Left hindlimb (tissue), 1 donor: ENCODE measurements at places on chromosomes 16 and 17.

DNA sequence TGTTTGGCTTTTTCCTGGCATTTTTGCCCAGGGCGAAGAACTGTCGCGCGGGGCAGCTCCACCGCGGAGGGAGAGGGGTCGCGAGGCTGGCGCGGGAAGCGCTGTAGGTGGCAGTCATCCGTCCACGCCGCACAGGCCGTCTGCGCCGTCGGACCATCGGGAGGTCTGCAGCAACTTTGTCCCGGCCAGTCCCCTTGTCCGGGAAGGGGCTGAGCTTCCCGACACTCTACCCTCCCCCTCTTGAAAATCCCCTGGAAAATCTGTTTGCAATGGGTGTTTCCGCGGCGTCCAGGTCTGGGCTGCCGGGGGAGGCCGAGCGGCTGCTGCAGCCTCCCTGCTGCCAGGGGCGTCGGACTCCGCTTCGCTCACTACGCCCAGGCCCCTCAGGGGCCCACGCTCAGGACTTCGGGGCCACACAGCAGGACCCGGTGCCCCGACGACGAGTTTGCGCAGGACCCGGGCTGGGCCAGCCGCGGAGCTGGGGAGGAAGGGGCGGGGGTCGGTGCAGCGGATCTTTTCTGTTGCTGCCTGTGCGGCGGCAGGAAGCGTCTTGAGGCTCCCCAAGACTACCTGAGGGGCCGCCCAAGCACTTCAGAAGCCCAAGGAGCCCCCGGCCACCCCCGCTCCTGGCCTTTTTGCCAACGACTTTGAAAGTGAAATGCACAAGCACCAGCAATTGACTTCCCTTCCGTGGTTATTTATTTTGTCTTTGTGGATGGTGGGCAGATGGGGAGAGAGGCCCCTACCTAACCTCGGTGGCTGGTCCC, 2.3 kb upstream of the CBX4 start:
- no peak for DNase-seq

- no peak for DNase-seq
Measured at GRCh38 chr16:47949714-47950113, 206.1 kb downstream of the ABCC12 start.

GRCh38 chr17:66466840-66467367, 164.5 kb downstream of the PRKCA start:
- DNase-seq: peak; percentile 52

DNA sequence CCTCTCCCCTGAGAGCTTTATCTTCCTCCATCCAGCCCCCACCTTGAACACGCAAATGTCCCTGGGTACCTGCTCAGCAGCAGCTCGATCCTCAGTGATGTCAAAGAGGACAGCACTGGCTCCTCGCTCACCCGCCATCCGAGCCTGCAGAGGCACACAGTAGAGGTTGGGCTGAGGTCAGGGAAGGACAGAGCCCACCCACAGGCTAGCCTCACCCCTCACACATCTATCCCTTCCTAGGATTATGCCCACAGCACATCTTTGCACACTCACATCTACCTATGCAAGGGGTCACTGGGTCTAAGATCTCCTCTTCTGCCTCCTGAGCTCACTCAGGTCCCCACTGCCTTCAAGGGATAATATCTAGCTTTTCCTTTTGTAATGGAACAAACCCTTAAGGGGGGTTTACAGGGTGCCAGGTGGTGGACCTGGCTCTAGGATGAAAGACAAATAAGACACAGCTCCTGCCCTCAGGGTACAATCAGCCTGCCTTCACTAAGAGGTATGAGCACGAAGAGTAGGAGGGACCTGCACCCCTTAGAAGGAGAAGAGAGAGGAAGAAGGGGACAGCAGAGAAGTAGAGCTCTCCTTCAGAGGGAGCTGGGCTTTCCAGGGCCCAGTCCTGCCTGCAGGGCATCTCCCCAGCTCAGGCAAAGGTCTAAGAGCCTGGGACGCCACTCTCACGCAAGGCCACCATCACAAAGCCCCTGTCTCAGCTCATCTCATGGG, 11.6 kb upstream of the SUPT4H1 start:
- DNase-seq: no peak

GRCh38 chr17:412211-413015, 59.8 kb upstream of the RPH3AL start:
- no peak for DNase-seq

GRCh38 chr17:17028059-17028877, 14.0 kb upstream of the MPRIP start:
- DNase-seq: peak; percentile 77

- no peak for DNase-seq
Measured at GRCh38 chr16:66030036-66030435, 336.5 kb upstream of the CDH5 start.

DNA sequence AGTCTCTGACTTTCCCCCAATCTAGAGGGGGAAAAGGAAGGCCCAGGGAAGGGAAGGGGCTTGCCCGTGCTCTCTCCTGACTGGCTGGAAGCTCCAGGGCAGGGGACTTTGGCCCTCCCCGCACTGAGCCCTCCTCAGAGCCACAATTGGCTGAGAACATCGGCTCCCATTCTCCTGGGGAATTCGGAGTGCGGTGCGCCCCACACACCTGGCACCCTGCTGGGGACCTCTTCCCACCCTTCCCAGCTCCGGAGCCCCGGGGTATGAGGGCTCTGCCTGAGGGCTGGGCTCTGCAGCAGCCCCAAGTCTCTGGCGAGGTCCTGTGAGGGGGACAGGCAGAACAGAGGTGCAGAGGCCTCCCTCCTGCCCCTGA, 36.0 kb downstream of the PIMREG start:
- DNase-seq: no peak

DNA sequence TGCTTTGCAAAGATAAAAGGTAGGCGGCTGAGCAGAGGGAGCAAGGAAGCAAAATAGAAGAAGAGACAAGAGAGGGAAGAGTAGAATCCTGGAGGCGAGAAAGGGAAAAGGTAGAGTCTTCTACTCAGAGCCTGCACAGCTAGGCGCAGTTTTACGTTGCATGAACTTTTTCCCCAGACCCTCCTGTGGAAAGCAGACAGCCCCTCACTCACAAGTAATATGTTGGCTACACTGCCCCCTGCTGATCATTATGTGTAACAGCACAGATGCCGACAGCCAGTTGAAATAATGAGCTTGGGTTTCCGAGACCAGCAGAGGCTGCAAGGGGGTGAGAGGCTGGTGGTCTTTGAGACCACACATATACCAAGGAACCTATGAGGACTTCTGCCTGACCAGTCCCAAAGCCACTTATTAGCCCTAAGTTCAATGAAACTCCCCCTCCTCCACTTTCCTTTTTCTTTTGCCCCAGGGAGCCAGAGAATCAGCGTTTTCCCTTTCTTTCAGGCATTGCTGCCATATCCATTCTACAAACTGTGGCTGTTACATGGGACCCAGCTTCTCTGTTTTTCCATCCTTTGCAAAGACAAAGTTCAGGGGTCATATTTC, 22.5 kb upstream of the CMTR2 start:
- no peak for DNase-seq

- no peak for DNase-seq
Measured at GRCh38 chr17:32141258-32141657, 1.0 kb upstream of the RHOT1 start.

DNA sequence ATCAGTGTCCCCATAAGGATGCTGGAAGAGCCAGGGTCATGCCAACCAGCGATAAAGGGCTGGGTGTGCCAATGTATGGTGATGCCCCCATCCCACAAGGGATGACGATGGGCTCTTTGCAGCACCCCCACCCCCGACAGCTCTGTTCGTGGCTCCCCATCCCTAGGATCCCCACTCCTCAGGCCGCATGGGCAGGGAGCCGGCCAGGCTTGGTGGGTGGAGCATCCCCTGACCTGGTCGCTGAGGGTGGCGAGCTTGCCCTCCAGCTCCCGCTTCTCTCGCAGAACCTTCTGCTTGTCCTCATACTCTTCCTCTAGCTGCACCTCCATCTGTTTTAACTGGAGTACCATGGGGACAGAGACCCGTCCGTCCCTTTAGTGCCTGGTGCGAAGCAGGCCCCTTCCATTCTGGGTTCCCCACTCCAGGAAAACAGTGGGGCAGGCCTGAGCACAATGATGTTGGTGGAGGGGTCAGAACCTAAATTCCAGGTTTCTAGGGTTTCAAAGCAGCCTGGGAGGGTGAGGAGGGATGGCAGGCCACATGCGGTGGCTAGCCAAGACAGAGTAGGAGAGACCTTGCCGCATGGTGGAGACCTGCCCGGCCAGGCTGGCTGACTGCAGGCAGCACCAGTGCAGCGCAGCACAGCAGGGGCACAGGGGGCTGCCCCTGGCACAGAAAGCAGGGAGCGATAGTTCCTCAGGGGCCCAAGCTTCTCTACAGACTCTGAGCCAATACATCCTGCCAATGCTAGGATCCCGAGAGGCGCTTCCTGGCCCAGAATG, 50.3 kb downstream of the PIPOX start:
- DNase-seq: no peak

GRCh38 chr17:1183171-1183873, 3.5 kb upstream of the ABR start:
- DNase-seq: no peak

- no peak for DNase-seq
Measured at GRCh38 chr17:56793531-56793930, 40.2 kb downstream of the C17orf67 start.

- peak; percentile 29 for DNase-seq
Measured at GRCh38 chr16:2520784-2521531, 787 bp downstream of the AMDHD2 start.

- DNase-seq: no peak
Measured at GRCh38 chr17:39364236-39365025, 37.0 kb downstream of the FBXL20 start.

DNA sequence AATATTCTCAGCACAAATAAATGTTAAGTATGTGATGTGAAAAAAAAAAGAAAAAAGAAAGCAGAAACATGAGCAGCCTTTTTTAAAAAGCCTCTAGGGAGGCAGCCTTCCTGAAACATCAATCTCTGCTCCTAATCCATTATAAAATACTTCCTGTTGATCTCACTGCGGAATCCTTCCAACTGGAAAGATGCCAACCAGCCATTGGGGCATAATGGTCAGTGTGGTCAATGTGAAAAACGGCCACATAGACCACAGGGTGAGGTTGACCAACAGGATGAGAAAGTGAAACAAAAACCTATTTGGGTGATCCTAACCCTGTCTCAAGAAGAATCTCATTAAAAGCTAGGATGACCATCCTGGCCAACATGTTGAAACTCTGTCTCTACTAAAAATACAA, 26.1 kb upstream of the ABCA8 start:
- peak; percentile 39 for DNase-seq

DNA sequence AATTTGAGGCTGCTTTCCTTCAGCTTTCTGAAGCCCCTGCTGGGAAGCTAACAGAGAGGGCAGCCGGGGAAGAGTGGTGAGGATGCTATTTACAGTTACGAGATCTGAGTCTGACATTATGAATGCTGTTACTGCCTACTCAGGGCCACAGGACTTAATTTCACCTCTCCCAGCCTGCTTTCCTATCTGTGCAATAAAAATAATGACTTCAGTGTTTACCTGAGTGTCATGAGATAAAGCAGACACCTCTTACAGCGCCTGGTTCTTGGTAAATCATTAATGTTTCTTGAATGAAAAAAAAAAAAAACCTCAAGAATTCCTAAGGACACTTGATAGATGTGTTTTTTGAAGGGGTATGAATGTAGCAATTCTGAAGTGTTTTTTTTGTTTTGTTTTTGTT, 24.2 kb upstream of the CPHXL start:
- no peak for DNase-seq

- DNase-seq: no peak
Measured at GRCh38 chr17:71084838-71085237, 915.5 kb downstream of the KCNJ2 start.

GRCh38 chr17:6186998-6187397, 116.8 kb downstream of the WSCD1 start:
- DNase-seq: no peak

GRCh38 chr17:61318684-61319098, 81.0 kb upstream of the TBX2 start:
- DNase-seq: no peak

DNA sequence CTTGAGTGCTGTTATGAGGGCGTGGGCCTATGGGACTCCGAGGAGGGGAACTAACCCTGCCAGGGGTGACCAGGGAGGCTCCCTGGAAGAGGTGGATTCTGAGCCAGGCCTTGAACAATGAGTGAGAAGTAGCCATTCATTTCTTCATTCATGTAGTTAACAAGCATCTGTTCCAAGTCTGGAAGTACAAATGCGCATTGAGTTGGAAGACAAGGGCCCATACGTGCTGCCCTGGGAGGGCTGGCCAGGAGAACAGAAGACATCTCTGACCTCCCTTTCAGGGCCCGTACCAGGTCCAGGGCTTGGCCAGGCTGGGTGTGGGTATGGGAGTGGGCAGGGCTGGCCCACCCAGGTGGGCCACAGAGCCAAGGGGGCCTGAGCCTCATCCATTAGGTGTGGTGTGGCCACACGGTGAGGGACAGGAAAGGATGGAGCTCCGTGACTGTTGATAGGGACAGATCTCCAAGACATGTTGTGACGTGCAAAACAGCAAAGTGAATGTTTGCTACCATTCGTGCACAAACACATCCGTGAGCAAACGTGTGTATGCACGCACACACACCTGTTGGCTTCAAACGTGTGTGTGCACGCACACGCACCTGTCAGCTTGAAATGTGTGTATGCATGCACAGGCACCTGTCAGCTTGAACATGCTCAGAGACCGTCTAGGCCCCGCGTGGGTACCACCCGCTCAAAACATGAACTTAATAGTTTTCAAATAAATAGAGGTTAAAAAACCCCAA, 46.8 kb downstream of the ZDHHC7 start:
- DNase-seq: no peak

DNA sequence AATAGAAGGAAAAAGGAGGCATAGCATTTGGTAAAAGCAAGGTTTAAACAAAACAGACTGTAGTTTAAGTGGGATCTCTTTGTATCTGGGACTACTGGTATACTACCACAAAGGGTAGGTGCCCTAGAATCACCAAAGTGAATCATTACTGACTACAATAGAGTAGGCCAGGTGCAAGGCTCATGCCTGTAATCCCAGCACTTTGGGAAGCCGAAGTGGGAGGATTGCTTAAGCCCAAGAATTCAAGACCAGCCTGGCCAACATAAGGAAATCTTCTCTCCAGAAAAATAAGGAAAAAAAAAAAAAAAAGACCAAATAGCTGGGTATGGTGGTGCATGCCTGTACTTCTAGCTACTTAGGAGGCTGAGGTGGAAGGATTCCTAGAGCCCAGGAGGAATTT, 60.8 kb upstream of the CORO6 start:
- DNase-seq: no peak

DNA sequence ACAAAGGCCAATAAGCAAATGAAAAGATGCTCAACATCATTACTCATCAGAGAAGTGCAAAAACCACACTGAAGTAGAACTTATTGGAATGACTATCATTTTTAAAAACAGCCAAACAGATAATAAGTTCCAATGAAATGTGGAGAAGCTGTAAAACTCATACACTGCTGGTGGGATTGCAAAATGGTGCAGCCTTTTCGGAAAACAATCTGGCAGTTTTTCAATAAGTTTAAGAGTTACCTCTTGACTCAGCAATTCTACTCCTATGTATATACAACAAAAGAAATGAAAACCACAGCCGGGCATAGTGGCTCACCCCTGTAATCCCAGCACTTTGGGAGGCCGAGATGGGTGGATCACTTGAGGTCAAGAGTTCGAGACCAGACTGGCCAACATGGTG, 49.3 kb downstream of the AKAP10 start:
- no peak for DNase-seq

DNA sequence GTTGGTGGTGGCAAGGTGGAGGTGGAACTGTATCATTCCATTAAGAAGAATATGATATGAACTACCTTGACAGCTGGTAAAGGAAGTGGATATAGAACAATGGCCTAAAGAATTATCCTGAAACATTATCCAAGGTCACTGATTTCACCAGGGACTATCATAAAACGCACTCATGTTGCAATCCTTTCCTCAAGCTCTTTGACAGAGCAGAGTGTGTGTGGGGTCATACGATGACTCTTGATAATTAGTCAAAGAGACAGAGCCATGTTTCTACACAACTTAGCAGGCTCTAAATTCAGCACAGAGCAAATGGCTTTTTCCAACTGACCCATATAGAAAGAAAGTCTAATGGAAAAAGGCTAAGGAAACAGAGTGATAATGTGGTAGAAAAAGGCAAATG, 126.4 kb upstream of the ANKFN1 start:
- no peak for DNase-seq
